Dermis blood vessel endothelial cell (primary cell): ENCODE measurements at places on chromosomes 6 and 20.

GRCh38 chr6:169990095-169991030, 238.9 kb downstream of the ERMARD start:
- peak; percentile 51 for DNase-seq

- DNase-seq, result no peak
Observed at GRCh38 chr6:134683783-134684422, 266.0 kb downstream of the ALDH8A1 start.

- no peak for DNase-seq
Observed at GRCh38 chr6:146870760-146871159, 272.0 kb downstream of the ADGB start.

DNA sequence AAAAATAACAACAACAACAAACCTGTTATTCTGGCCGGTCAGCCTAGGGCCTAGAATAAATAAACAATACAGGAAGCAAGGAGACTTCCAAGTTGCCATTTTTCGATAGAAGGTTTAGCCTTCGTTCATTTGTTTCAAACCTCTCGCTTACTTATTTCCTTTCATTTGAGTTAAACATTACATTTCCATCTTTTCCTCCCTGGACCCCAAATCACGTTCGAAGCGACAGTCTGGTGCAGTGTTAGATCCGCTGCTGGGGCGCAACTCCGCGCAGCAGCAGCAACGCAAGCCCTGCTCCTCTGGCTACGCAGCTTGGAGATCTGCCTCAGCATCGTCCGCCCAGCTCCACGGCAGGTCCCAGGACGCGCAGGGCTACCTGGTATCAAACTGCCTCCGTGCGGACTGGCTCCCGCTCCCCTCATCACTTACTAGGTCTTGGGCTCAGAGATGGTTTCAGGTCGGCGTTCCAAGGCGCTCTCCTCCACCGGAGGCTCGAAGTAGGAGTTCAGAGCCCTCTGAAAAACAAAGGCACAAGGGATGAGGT, 530 bp downstream of the TDP2 start:
- DNase-seq, result peak; percentile 61

DNA sequence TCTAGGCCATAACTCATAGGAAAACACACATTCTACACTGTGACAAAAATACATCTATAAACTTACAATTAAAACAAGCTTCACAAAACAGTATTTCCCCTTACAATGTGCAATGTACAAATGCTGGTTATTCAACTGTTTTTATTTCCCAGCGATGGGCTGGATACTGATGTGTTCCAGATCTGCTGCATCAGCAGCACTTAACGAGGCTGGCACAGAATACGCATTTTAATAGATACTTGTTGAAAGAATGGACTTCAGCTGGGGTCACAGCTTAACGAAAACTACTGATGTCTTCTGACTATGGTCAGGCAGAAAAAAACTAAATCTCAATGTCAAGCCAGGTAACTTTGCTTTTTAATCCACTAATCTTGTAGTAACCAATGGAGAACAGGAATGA, 70.9 kb downstream of the B4GALT5 start:
- DNase-seq, result no peak

GRCh38 chr6:125957391-125957693, 772 bp downstream of the HINT3 start:
- DNase-seq, result no peak
